ENCODE measurements at places on chromosomes 16 and 17. TPM values are rescaled to one million over a fixed set of nuclear protein-coding genes. Genes with fewer than 3 reads are reported as not detected.

GRCh38 chr17:79830303-79830702 is 8.9 kb downstream of the CBX4 start:
- peaks cover 31% of the 10 kb centered on the region for H3K36me3 ChIP-seq
- H3K4me1 ChIP-seq: peaks cover 15% of the 10 kb centered on the region
- DNase-seq: no peak
- H3K27me3 ChIP-seq: no peaks in the 10 kb centered on the region
- H3K4me3 ChIP-seq: no peak overlapping the region
- H3K27ac ChIP-seq: no peak overlapping the region

- peaks cover 15% of the 10 kb centered on the region for H3K27me3 ChIP-seq
- no peak overlapping the region for H3K4me3 ChIP-seq
- H3K27ac ChIP-seq: no peak overlapping the region
- DNase-seq: peak; percentile 49
- no peaks in the 10 kb centered on the region for H3K36me3 ChIP-seq
Measured at GRCh38 chr17:40791787-40792436, 7.8 kb downstream of the KRT28 start.

DNA sequence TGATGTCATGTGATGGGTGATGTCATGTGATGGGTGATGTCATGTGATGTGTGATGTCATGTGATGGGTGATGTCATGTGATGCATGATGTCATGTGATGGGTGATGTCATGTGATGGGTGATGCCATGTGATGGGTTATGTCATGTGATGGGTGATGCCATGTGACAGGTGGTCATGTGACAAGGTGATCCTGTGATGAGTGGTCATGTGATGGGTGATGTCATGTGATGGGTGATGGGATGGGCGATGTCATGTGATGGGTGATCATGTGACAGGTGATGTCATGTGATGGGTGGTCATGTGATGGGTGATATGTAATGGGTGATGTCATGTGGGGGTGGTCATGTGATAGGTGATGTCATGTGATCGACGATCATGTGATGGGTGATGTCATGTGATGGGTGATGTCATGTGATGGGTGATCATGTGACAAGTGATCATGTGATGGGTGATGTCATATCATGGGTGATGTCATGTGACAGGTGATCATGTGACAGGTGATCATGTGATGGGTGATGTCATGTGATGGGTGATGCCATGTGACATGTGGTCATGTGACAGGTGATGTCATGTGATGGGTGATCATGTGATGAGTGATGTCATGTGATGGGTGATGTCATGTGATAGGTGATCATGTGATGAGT is 17.2 kb downstream of the CD300LB start:
- peak; percentile 60 for DNase-seq
- no peak overlapping the region for H3K4me3 ChIP-seq
- H3K27ac ChIP-seq: peak overlapping the region; percentile 88
- peaks cover 19% of the 10 kb centered on the region for H3K36me3 ChIP-seq
- H3K27me3 ChIP-seq: no peaks in the 10 kb centered on the region
- H3K4me1 ChIP-seq: peaks cover 5% of the 10 kb centered on the region

GRCh38 chr17:38868817-38869525 is 887 bp upstream of the LASP1 start:
- DNase-seq: peak; percentile 87
- H3K4me3 ChIP-seq: peak overlapping the region; percentile 89
- H3K27ac ChIP-seq: peak overlapping the region; percentile 80
- no peaks in the 10 kb centered on the region for H3K27me3 ChIP-seq
- H3K36me3 ChIP-seq: peaks cover 31% of the 10 kb centered on the region

The CETP gene
- not detected for total RNA-seq

The KRT222 gene
- total RNA-seq: 0.49 TPM

All from MCF 10A (cell line).